ENCODE measurements at places on chromosomes 16 and 17.

DNA sequence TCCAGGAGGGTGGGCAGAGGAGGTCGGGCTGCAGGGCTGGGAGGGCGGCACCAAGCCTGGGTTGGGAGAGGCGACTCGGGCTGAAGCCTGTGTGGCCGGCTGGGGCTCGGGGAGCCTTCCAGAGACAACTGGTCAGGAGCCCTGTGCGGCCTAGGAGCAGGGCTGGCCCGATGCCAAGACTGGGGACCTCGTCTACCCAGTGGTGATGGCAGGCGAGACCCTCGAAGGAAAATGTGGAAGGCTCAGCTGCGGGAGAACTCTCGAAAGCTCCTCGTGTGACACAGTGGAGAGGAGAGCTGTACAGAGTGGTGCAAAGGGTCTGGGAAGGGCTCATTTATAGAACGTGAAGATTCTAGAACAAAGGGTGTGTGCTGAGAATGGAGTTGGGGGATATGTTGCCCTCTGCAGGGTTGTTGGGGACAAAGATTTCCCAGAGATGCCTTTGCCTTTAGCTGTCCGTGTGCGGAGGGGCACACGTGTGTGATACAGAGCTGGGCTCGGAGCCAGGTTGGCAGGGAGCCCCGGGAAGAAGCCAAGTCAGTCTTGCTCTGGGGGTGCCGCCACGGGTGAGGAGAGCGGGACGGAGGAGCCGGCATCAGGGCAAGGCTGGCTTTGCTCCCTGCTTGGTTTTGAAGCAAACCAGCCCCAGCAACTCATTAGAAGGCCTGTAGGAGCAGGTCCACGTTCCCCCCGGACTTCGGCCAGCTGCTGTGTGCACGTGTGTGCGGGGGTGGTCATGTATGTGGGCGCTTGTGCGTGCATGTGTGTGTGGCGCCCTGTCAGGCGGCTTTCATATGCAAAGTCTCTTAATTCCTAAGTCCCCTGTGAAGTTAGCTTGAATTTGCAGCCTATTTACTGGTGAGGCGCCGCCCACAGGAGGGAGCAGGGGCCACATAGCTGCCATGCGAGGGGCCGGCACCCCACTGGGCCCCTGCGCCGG is 132.4 kb upstream of the CHMP6 start:
- DNase-seq: no peak

GRCh38 chr17:37745801-37746426 is 1.1 kb upstream of the HNF1B start:
- DNase-seq: no peak

- DNase-seq: no peak
Measured at GRCh38 chr16:68388124-68388523, 60.2 kb downstream of the SMPD3 start.

GRCh38 chr17:74187761-74188160 is 15.7 kb upstream of the RPL38 start:
- DNase-seq: no peak

DNA sequence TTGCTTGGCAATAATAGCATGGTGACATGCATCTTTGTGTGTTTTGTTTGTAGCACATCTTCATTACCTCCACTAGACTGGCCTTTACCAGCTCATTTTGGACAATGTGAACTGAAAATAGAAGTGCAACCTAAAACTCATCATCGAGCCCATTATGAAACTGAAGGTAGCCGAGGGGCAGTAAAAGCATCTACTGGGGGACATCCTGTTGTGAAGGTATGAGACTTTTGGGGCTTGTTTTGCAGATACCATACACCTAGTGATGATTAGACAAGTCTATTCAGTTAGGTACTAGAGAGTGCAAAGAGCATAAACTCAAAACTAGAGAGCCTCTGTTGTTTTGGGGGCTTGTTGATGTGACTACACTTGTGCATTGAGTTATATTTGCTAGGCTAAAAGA is 41.2 kb downstream of the NFATC3 start:
- no peak for DNase-seq

DNA sequence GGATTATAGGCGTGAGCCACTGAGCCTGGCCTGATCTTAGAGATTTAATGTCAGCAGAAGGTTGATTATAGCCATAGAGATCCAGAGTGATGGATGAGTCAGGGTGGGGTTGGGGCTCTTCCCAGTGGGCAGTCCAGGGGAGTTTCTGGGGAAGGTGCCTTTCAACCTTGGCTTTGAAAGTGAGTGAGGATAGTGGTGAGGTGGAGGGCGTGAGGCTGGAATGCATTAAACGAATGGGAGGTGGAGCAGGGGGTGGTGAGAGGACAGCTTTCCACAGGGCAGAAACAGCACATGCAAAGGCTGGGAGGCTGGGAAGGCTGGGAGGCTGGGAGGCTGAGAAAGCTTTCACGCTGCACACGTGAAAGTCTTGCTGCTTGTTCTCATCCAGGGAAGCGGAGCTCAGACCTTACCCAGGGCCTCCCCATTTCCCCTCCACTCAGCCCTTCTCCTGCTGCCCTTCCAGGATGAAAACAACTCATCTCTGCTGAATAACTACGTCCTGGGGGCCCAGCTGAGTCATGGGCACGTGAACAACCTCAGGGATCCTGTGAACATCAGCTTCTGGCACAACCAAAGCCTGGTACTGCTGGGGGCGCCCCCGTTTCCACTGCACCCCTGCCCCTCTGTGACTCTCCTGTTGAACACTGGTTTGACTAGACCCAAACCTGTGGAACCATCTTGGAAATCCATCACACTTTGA is 22.3 kb downstream of the ADGRG5 start:
- no peak for DNase-seq

DNA sequence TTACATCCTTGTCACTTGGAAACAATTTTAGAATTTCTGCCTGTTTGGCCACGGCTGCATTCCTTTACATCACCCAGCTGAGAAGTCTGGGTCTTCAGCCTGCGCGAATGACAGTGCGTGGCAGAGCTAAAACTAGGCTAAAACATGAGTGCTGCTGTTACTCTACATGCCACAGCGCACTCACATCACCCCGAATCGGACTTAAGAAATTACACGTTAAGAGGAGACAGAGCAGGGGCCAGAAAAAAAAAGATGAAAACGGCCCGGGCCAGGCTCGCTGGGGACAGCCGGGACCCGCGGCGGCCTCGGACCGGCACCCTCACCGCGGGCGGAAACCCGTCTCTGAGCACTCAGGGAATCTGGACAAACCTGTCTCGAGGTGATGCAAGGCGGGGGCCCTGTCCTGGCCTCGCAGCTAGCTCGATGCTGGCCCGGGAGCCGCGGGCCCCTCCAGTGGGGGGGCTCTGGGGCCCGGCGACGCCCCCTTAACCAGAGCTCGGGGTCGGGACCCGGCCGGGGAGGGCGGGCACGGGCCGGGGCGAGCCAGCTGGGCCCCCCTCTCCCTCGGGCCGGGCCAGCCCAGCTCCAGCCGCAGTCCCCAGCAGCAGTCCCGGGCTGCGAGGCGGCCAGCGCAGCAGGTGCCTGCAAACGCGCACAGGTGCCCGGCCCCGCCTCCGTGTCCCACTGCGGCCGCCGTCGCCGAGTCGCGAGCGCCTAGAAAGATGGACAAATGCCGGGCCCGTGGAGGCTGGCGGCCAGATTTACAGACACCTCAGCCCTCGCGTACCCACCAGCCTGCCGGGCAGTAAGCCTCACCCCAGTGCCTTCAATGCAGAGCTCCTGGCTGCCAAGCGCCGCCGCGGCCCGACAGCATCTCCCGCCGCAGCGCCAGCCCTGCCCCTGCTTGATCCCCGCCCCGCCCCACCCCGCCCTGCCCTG is at the start of gene AKTIP:
TSS of gene AKTIP (minus strand) at position 879 of the 939 bp plus-strand sequence. CDS start 2,950 bp downstream, outside the sequence.
- DNase-seq: no peak

DNA sequence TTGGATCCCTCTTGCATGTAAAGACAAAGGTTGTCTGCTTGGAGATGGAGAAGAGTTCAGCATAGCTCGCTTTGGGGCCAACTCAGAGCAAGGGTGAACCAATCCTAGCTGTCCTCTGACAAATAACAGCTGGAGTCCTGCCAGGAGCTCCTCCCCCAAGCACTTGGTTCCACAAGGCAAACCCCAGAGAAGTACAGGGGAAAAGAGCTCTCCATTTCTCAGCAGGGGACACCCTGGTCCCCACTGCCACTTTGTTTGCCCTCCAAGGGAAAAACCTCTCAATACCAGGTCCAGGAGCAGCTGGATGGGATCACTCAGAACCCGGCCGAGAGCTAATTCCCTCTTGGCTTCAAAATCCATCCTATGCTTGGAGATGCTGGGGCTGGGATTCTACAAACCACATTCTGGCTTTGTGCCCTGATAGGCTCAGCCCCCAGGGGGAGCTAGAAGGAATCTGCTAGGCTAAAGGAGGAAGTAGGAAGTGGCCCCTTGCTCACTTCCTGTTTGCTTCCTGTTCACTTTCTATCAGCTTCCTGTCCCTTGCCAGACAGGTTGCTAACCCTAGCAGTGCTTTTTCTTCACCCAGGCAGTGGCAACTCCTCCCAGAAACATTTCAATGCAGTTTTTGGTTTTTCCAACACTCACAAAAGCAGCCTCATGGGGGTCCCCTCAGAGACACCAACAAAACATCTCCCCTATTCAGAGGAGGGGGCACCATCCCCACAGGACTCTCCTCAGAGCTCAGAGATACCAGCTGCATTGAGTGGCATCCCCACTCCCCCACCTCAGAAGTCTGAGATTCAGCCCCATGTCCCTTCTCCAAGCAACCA is 30.7 kb downstream of the CDRT4 start:
- DNase-seq: peak; percentile 13

DNA sequence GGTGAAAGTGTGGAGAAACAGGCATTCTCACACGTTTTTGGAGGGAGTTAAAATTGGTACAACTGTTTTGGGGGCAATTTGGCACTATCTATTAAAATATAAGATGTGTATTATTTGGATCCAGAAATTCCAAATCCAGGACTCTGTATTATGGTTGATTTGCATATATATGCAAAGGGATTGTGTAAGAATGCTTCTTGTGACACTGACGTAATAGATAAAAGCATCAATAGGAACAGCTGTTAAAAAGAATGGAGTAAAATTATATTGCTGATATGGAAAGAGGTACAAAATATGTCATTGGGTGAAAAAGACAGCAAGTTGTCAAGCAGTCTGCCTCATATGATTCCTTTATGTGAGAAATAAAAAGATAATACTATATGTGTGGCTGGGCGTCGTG is 17.3 kb downstream of the FA2H start:
- DNase-seq: peak; percentile 17

DNA sequence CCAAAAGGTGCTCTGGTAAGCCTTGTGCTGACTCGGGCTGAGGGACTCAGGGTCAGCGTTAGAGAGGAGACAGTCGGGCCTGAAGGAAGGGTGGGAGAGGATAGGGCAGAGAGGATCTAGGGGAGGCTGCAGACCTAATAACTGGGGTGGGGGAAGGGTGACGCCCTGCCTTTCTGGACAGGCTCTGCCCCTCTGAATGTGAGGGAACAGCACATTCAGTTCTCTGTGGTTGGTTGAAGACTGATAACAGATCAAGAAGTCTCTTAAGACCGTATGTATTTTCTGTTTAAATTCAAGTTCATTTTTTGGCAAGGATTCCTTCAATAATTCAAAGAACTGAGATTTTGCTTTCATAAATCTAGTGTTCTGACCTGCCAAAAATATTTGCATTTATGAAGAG is 56.2 kb upstream of the TEKT3 start:
- DNase-seq: no peak

GRCh38 chr17:20046629-20047028 is 37.5 kb downstream of the SPECC1 start:
- no peak for DNase-seq

DNA sequence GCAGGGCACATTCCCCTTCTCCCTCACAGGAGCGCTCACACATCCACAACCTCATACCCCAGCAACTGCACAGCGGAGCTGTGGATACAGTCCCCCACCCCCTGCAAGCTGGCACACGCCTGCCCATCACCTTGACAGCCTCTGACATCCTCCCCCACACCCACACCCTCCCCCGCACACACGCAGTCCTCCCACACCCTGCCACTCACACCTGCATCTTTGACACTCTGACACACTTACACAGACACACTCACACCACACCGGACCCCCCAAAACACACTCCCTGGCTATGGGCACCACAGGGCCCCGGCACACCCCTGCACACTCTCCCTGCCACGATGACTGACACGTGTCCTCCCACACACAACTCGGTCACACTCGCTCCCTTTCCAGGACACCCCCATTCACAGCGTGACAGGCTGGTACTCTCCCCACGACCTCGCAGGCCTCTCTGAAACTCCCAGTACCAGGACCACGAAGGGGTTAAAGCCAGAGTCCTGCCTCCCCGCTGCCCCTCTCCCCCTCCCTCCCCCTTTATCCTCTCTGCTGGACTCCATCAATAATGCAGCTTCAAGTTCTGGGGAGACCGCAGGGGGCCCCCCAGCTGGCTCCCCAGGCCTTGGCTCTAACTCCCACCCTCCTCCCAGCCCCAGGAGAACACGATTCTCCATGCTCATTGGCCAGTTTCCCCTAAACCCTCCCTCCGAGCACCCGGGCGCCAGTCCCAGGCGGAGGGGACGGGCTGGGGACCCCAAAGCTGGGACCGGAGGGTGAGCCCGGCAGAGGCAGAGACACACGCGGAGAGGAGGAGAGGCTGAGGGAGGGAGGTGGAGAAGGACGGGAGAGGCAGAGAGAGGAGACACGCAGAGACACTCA is at the start of gene PPP1R1B:
TSS of gene PPP1R1B (plus strand) at position 782 of the 876 bp plus-strand sequence. CDS start 441 bp downstream, outside the sequence.
- DNase-seq: no peak

GRCh38 chr17:20159406-20160069 is 150.4 kb downstream of the SPECC1 start:
- no peak for DNase-seq

DNA sequence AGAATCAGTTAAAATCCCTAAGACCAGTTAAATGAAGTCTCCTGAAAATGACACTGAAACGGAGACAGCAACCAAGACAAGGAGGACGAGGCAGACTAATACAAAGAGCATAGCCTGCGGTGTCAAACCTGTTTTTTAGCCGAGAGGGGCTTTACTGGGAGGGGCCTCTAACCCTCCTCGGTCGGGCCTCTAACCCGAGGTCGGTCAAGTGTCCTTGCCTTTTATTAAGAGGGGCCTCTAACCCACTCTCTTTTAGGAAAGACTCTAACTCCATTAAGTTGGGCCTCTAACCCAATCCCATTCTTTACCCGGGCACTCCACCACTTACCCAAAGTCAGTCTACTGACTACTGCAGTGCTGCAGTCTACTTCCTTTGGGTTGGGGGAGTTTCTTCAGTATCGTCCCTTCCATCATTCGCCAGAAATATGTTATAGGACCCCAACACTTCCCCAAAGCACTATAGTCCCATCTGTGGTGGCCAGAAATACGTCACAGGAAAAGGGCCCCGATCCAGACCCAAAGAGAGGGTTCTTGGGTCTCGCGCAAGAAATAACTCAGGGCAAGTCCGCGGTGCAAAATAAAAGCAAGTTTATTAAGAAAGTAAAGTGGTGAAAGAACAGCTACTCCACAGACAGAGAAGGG is 39.2 kb upstream of the ARL4D start:
- DNase-seq: no peak

DNA sequence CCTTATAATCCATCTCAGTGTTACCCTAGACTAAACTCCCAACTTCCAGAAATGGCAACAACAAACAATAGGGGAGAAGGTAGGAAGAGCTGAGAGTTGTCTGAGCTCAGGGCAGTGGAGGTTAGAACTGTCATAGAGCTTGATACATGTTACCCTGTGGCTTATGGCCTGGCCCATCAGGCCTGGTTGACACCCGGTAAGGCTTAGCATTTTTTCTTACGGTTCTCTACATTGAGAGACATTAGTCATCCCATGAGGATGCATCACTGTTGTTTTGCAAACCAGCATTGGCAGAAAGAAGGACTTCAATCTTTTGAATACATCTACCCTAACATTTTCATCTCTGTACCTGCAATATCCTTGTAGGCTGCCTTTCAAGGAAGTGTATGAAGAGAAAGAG is 226.6 kb downstream of the PHKB start:
- DNase-seq: no peak

GRCh38 chr16:83176802-83177201 is 550.0 kb downstream of the CDH13 start:
- no peak for DNase-seq
